ENCODE measurements at places on chromosomes 4 and X.

DNA sequence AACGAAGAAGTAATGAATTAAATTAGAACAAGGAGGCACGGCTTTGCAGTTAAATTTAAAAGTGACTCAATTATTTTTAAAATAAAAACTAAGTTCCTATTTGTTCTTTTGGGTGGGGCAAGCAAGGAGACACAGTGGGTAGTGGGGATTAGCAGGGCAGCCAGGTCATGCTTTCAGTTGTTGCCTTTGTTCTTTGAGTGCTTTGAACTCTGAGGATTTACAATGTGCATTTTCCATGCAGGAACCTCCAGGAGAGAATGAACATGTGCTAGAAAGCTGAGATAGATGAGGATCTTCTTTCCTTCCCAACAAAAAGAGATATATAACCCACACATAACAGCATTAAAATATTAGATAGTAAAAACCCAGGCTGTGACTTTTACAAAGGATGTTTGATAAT lies 420.4 kb upstream of the CTSO start:
- no peak for DNase-seq

DNA sequence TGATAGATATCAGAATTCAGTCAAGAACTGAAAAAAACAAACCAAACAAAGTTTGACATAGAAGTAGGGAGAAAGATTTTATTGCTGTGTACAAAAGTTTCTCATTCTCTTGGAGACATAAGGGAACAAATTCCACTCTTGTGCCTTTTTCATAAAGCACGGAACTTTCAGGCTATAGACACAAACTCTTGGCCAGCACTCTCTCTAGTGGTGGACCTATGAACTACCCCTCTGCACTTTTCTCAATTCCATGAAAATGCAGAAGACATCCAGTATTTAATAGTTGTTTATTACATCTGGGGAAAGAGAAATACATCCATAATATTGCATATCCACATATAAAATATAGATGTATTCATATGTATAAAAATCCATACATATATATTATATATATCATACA lies 291.6 kb upstream of the HS3ST1 start:
- DNase-seq, result peak; percentile 63

DNA sequence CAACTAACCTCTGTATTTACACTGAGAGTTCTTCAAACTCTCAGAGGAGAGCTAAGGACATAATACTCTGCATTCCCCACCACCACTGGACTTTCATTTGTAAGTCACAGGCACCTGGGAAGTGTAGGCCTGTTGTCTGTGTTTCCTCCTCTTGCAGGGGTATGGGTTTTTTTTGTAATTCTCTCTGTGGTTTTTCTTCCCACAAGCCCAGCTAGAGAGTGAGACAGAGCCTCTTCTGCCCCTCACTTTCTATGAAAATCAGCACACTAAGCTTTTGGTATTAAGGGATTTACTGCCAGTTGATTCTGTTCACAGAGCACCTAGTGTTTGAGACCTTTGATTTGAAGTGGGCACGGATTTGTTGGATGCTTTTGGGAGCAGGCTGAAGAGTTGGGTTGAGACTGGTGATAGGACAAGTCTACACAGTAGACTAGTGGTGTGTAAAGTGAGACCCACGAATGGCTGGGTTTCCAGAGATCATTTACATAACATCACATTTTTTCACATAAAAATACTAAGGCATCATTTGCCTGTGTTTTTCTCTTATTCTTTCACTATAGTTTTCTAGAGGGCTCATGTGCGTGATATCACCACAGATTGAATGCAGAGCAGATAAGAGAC lies 28.9 kb upstream of the WDR17 start:
- DNase-seq, result no peak

GRCh38 chr4:87934157-87934704 lies 41.3 kb upstream of the SPP1 start:
- no peak for DNase-seq

- peak; percentile 24 for DNase-seq
Observed at GRCh38 chrX:105822138-105823091, at the start of gene NRK. Gene NRK, plus strand, starts transcription at chrX:105822539. Its CDS starts 307 bp downstream, at chrX:105822846.

- DNase-seq, result no peak
Observed at GRCh38 chrX:85907316-85907715, 140.0 kb downstream of the CHM start.

DNA sequence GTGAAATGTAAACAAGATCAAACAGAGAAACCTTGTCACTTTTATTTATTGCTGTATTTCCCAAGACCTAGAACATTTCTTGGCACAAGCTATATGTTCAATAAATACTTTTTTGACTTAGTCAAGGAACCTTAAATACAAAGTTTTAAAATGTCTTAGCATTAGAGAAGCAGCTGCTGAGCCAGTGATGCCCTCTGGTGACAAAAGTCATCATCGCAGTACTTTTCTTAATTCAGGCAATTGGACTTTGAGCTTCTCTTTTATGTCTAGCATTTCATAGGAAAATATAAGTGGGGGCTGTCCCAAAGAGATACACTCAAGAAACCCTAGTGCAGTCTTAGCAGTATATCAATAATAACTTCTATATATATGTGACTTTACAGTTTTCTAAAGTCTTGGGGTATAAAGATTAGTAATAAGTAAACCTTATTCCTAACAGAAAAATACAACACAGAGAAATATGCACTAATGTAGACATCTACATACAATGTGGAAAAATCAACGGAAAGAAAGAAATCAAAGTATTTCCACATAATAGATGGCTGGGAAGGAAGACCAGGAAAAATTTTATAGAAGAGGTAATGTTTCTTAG lies 118.4 kb downstream of the DTHD1 start:
- peak; percentile 28 for DNase-seq

DNA sequence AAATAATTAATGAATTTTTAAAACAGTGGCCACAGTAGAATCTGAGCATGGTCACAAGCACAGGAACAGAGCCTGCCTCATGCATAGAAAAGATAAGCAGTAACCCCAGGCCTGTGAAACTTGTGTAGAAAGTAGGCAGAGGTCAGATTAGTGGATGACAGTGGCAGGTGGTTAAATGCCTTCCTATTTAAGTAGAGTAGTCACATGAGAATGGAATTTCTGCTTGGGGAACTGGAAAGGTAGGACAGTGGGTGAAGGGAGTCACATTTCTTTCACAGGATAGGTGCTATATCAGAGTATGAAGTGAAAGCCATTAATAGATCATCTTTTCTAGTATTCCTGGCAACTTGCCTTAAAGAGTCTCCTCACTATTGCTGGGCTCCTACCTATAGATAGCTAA lies 34.9 kb upstream of the ASB12 start:
- DNase-seq, result no peak

DNA sequence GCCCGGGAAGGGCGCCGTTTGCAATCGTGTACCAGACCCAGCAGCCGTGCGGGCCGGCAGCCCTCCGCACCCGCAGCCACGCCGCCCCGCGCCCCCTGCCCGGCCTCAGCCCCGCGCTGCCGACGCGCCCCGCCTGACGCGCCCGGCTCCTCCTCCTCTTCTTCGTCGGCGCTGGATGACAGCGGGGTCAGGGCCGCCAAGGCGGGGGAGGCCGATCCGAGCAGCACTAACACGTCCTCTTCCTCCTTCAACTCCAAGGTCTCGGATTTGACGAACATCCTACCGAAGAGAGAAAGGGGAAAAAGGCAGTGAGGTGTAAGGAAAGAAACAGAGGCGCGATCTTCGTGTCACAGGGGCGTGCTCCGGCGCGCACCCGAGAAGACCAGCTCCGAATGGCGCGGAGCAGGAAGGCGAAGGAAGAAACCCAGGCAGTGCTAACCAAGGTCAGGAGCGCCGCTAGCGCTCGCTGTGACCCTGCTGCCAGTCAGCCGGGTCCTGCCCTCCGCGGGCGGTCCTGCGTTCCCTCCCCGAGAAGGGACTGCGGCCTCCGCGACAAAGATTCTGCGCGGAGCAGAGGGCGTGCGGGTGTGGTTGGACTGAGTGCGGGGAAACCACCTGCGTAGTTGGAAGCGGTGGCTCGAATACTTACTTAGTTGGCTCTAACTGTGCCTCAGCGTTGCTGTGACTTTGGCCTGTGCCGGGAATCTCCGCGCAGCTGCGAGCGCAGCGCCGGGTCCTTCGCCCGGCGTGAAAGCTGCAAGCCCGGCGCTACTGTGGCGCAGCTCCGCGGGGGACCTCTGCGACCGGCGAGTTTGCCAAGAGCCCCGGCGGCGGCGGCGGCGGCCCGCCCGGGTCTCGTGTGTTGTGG lies 548 bp downstream of the NEUROG2 start:
- no peak for DNase-seq

GRCh38 chrX:71239781-71240180 lies 14.2 kb downstream of the ZMYM3 start:
- DNase-seq, result no peak

DNA sequence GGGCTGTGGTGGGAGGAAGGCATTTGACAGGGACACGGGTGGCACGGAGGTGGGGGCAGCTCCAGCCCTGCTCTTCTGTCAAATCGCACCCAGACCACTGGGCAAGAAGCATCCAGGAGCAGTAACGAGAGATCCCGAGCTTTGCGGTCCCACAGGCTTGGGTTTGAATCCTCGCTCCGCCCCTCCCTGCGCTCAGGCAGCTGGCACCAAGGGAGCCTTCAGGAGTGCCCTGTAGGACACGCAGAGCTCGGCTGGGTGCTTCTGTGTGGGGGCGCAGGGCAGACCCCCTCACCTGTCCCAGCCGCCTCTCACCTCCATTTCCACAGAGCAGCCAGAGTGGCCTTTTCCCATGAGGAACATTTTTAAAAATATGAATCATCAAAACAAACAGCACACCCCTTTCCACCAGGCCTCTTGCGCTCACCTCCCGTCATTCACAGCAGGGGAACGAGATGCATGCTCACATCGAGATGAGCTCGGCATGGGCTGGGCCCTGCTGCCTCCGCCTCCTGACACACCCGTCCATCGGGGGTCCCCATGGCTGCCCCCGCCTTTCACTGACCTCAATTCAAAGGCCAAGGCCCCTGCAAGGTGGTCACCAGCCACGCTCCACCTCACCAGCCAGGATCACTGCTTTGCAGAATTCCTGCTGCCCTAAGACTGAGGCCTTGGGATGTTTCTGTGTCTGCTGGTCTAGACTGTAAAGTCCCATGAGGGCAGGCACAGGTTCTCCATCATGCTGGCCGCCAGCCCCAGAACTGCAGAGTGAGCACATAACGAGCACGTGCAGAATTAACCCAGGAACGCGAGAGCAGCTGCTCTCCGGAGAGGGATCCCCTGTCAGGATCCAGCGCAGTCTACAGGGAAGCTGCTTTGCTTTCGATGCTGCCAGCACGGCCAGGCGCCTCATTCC lies 52.7 kb downstream of the ACOX3 start:
- DNase-seq, result no peak

DNA sequence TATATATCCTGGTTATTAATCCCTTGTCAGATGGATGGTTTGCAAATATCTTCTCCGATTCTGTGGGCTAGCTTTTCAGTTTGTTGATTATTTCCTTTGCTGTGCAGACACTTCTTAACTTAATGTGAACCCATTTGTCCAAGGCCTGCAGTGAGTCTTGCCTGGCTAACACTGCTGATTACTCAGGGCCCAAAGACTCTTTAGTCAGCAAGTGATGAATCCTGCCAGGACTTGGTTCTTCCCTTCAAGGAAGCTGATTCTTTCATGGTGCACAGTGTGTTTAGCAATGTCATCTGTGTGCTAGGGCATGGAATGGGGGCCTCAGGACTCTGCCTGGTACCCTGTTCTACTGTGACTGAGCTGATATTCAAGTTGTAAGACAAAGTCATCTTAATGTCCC lies 81.8 kb upstream of the TEX13A start:
- no peak for DNase-seq

- DNase-seq, result no peak
Observed at GRCh38 chr4:8597791-8598190, 5.2 kb downstream of the CPZ start.

DNA sequence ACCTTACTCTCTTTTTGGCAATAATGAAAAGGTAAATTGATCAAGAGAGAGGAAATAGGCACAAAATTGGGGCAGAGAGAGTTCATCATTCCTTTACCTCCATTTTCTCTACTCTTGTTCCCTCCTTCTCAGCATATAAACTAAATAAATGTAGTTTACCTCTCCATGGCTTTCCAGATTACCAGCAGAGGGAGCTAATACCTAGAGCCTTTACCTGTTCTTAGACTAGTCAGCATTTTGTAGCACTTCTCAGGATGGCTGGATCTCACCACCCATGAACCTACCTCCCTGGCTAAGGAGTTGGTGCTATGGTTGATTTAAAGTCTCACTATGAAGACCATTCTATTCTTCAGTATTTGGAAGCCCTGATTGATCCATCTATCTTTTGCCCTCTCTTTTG lies 15.7 kb downstream of the OFD1 start:
- DNase-seq, result no peak

GRCh38 chr4:6461301-6462165 lies 10.9 kb downstream of the PPP2R2C start:
- no peak for DNase-seq

- no peak for DNase-seq
Observed at GRCh38 chrX:55801811-55802210, 84.3 kb downstream of the RRAGB start.

DNA sequence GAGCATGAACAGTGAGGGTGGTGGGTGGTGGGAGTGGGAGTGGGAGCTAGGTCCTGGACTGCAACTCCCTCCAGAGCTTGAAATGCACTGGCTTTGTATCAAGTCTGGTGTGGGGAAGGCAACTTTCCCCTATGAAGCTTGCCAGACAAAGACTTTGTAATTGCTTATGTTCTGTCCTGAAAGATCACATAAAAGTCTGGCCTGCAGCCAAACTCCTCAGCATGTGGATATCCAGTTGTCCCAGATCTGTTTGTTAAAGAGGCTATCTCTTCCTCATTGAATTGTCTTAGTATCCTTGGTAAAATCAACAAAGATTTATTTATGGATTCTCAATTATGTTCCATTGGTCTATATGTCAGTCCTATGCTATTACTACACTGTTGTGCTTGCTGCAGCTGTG lies 607.9 kb downstream of the GLUD2 start:
- no peak for DNase-seq

DNA sequence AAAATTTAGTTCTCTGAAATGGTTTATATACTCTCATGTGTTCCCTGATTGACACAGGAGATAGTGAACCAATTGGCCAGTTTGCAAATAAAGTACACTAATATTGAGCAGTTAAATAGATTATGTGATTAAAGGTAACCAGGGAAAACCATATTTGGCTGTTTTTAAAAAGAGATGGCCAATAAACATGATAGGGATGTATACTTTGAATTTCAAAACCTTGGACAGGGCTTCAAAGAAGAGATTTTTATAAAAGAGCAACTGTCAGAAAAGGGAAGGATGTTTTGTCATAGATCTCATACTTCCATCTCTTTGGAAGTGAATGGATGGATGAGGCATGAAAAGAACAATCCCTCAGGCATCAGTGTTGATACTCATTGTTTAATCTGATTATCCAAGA lies 825.3 kb downstream of the STIM2 start:
- no peak for DNase-seq

DNA sequence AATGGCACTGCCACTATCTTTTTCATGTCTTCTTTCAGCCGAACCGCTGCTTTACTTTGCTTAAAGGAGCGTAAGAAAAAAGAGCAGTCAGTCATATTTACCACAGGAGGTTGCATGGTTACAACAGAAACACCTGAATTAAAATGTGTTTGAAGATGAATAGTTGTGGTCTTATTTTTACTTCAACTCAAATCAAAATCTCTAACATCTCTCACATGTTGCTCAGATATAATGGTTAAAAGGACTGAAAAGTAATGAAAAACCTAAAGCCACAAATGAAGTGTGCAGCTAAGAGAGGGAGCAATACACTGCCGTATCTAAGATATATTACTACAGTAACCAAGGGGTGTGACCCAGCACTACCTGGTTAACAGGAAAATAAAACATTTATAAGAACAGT lies 27.4 kb downstream of the FAM13A start:
- DNase-seq, result no peak

Data from kidney glomerular epithelial cell (primary cell).